ENCODE measurements at places on chromosomes 6 and 20.

DNA sequence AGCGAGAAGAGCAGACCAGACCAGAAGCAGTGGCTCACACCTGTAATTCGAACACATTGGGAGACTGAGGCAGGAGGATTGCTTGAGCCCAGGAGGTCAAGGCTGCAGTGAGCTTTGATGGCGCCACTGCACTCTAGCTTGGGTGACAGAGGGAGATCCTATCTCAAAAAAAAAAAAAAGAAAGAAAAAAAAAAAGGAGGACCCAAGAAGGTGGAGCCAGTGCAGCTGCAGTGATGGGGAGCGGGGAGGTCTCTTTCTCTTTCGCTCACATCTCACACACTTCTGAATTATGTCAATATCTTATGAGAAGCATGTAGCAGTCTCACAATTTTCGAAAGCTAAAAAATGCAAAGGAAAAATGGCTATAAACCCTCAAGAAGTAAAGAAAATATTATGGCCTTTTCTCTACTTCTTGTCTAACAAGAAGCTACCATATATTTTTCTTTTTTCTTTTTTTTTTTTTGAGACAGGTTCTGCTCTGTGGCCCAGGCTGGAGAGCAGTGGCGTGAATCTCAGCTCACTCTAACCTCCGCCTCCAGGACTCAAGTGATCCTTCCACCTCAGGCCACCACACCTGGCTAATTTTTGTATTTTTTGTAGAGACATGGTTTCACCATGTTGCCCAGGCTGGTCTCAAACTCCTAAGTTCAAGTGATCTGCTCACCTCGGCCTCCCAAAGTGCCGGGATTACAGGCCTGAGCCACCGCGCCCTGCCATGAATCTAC is 3.8 kb upstream of the SPO11 start:
- no peak for DNase-seq

DNA sequence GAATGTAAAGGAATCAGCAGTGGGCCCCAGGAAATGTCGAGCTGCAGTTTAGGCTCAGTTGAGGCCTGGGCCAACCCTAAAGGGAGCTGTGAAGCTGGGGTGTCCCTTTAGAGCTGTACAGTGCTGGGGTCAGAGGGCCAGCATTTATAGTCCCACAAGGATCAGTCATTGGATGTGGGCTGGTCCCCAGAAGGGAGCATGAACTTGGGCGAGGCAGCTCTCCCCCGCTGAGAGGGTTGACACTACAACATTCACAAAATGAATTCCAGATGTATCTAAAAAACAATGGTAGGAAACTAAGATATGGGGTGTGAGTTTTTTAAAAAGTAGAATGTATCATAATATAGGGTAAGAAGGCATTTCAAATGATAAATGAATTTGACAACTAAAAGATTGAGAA is 29.7 kb upstream of the TMX4 start:
- no peak for DNase-seq

- DNase-seq: no peak
Measured at GRCh38 chr6:20202324-20202658, 10.0 kb downstream of the MBOAT1 start.

GRCh38 chr6:139439349-139439748 is 64.9 kb upstream of the CITED2 start:
- no peak for DNase-seq

Measured in spinal cord (tissue), 10 donors.